ENCODE measurements at places on chromosomes 2 and 18.

- DNase-seq = no peak
Measured at GRCh38 chr2:218859556-218859987, at the start of gene WNT6. Gene WNT6 (plus strand): TSS chr2:218859805. CDS start chr2:218860038, 233 bp downstream.

DNA sequence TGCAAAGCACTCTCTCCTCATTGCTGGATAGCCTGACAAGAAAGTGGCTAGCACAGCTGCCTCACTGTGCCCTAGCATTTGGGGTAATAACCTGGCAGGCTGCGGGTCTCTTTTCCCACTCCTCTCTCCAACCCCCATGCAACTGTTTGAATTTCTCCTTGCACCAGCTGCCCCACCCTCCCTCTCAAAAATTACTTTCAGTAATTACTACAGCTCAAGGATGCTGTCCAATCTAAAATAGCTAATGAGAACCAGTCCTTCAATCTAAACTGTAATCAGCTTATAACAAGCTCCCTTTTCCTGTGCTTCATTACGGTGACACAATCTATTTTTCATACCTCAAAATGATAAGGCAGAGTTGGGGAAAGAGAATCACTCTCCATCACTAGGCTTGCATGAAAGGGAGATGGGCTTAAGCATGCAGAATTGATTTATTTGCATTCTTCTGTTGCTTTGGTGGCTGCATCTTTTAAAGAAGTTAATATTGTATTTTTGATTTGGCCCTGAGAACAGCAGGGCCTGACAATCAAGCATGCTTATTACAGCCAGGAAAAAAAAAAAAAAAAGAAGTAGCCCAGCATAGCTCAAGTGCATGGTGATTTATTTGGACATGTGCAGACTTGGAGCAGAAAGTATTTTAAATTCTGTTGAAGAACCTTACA, 881.8 kb downstream of the SLC4A3 start:
- no peak for DNase-seq

- DNase-seq = peak; percentile 65
Measured at GRCh38 chr2:39469807-39470206, 32.7 kb upstream of the MAP4K3 start.

- DNase-seq = peak; percentile 85
Measured at GRCh38 chr18:7576685-7577084, 9.6 kb downstream of the PTPRM start.

DNA sequence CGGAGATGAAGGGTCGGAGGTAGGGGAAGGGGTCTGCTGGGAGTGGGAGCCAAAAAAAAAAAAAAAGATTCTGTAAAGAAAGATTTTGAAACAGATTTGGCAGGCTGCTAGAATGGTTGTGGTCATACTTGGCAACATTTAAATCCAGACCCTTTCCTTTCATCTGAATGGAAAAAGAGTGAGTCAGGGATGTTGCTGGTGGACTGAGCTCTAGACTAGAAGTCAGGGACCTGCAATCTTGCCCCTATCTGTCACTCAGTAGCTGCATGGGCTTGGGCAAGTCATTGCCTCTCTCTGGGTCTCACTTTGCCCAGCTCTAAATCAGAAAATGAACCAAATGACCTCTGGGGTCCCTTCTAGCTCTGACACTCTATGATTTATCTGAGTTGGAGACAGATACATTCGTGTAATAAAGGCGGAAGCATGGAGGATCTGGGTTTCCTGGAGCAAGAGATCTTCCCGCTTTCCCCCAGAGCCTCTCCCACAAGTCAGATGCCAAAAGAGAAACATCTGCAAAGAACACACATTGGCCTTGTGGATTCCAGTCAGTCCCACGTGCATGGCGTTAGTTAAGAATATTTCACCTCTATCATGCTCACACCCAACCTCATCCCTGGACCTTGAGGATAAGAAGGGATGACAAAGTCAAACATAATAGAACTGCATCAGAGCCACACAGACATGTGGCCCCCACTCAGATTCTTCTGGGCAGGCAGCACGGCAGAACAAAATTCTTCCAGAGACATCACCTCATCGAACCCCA, 58.5 kb downstream of the ADD2 start:
- peak; percentile 78 for DNase-seq

DNA sequence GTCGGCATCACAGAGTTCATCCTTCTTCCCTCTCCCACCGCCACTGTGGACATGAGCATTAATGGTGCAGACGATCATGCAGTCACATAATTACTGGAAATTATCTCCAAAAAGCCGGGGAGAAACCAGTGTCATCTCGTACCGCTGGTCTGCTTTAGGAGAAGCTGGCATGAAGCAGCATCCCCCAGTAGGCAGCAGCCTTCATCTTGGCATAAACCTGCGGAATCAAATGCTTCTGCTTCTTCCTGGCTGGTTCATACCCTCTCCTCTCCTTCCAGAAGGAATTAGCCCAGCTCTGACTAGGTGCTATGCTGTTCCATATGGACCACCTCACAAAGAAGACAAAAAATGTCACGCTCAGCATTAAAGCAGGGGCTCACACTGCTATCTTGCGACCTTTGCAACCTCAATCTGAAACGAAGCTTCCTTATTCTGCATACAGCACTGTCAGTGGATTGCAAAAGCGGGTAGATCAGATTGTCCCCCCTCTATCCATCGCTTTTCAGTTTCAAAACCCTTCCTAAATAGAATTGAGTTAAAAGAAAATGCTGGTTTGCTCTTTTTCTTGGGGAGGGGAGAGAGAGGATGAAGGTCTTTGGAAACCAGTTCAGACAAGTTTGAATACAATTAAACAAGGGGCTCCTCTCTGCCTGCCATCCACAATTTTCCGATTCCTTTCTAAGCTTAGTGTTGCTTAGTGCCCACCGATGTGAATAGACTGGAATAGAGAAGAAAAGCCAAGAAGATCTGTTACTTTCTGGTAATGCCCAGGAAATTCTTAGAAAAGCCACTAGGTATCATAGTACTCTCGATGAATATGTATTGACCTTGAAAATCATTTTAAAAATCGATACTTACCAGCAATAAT, 212.1 kb upstream of the ZNF521 start:
- no peak for DNase-seq

- DNase-seq = no peak
Measured at GRCh38 chr2:239152916-239153305, 247.9 kb downstream of the HDAC4 start.

DNA sequence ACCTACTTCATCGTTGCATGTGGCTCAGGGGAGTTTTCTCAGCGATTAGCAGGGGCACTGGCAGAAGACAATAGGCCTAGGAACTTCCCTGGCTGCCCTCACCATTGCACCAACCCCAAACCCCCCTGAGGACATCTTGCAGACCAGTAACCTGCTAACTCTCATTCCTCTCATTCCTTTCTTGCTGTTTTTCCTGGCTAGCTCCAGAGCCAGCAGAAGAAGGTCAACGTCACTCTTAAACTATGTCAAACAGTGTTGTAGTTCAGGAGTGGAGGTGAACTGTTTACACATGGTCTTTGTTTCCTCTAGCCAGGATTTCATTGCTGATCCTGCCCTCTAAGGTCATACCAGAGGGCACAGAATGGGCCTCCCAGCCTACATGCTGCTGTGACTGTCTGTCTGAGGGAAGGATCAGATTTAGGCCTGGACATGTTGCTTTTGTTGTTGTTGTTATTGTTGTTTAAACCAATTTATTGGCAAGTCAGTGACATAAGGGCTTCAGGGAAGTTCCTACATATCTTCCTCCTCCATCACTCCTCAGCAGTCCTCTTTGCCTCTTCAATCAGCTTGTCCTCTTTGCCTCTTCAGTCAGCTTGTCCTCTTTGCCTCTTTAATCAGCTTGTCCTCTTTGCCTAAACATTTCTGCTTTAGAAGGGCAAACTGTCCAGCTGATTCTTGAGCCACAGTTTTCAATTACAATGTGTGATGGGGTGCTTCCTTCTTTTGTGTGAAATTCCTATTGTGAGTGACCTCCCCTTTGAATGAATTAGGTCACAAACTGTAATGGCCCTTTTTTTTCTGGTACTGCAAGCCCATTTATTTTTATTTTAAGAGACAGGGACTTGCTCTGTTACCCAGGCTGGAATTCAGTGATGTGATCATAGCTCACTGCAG, 471.9 kb upstream of the TNP1 start:
- DNase-seq = peak; percentile 80

DNA sequence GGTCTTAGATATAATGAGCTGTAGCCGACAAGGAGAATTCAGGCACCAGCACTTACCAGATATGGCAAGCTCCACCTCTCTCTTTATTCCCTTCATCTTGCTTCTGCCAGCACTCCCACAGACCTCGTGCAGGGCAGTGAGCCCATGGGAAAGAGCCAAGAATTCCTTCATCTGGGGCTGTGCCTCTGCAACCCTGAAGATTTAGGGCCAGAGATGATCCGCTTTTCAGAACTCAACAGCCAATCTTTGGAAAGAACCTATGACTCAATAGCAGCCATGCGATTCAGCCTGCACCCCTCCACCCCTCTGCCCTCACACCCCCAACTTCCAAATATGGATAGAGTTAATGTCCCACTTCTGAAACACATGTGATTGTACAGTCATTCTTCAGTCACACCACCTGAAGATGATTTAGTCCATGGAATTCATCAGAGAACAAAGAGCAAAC, 533.7 kb upstream of the TNP1 start:
- peak; percentile 95 for DNase-seq

- no peak for DNase-seq
Measured at GRCh38 chr2:137287913-137288639, 522.7 kb downstream of the THSD7B start.

DNA sequence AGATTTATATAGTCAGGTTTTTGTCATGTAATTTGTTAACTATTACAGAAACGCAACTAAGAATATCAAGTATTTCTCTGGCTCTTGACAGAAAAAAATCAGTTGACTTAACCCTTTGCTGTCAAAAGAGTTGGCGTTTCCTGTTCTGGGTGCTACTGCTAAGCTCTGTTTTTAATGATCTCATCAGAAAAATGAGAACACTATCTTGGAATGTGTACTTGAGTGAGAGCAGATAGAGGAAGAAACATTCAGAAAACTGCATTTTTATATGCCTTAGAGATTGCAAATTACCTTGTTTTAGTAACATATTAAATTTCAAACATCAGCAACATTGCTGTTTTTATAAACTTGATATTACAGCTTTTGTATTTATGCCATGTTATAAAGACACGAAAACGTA, 297.9 kb downstream of the RDH14 start:
- peak; percentile 17 for DNase-seq

DNA sequence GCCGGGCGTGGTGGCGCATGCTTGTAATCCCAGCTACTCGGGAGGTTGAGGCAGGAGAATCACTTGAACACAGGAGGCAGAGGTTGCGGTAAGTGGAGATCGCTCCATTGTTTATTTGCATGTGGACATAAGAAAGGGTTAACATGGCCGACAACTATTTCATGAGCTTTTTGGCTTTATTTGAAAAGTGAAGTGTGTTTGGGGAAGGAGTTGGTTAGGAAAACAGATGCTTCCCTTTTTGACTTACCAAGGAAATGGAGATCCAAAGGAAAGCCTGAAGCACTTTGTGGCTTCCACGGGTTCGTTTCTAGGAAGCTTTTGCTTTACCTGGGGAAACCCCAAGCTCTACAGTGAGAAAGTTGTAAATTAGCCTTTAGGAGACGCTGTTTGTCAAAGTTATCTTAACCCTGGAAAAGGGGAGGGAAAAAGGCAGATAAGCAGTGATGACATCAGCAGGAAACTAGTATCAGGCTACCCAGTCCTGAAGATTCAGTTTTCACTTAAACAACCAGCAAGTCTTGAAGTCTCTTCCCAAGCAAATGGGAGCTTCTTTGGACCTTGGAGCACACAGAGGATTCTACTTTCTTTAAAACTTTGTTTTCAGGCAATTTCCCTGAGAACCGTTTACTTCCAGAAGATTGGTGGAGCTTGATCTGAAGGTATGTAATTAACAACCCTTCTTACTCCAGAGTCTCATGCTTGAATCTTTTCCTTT, at the start of gene CASP10:
Gene CASP10, plus strand, starts transcription at position 492 of the 715 bp plus-strand sequence. CDS start 2,637 bp downstream, outside the sequence.
- peak; percentile 31 for DNase-seq

DNA sequence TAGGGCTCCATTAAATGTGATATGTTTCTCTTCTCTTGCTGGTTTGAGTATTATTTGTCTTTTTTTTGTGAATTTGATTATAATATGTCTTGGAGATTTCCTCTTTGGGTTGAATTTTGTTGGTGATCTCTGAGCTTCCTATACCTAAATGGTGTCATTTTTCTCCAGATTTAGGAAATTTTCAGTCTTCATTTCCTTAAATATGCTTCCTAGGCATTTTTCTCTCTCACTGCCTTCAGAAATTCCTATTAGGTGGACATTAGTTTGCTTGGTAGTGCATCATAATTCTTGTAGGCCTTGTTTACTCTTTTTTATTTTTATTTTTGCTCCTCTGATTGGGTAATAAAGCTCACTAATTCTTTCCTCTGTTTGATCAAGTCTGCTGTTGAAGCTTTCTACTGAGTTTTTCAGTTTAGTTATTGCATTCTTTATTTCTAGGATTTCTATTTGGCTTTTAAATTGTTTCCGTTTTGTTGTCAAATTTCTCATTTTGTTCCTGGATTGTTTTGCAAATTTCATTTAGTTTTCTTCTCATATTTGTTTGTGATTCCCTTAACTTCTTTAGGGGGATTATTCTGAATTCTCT, 36.6 kb upstream of the CRACDL start:
- DNase-seq = no peak

DNA sequence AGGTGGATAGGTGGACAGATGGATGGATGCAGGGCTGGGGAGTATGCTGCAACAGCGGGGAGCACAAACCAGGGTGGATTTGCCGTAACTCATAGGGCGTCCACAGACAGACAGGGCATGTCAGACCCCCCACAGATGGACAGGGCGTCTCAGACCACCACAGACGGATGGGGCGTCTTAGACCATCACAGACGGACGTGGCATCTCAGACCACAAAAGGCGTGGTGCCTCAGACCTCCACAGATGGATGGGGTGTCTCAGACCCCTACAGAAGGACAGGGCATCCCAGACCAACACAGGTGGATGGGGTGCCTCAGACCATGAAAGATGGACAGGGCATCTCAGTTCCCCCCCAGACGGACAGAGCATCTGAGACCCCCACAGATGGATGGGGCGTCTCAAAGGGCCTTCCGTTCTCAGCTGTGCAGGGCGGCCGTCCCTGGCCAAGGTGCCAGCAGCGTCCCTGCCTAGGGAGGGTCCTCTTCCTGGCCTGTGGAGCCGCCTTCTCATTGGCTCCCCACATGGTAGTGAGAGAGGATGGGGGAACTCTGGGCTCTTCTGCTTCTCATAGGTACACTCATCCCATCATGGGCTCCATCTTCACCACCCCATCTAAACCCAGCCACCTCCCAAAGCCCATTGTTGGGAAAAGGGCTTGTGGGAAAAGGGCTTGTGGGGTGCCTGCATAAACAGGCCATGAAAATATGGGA, 2.1 kb downstream of the ANKMY1 start:
- no peak for DNase-seq

GRCh38 chr2:134158295-134158694, 95.6 kb upstream of the MGAT5 start:
- no peak for DNase-seq

DNA sequence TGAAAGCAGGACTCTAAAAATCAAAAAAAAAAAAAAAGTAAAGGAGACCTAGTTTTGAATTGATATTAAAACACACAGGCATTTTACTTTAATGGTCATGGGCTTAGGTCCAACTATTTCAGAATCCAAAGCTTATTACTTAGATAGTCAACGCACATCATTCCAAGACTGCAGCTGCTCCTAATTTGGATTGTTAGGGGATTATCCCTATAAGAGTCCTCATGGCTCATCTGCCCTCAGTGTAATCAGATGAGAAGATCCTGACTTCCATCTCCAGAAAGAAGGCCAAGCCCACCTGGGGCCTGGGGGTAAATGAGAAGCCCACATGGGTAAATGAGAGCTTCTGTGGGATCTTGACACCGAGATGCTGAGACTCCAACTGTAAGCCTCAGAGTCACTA, 424.2 kb downstream of the NRXN1 start:
- peak; percentile 9 for DNase-seq

GRCh38 chr2:38592951-38593350, 9.8 kb downstream of the HNRNPLL start:
- peak; percentile 70 for DNase-seq

- DNase-seq = no peak
Measured at GRCh38 chr2:233469261-233470010, 97.1 kb downstream of the USP40 start.
